ENCODE measurements at places on chromosomes 1 and 21. TPM values are rescaled to one million over a fixed set of nuclear protein-coding genes. Genes with fewer than 3 reads are reported as not detected.

Gene IGSF5
- total RNA-seq: not detected

Gene STUM
- not detected for total RNA-seq

Gene EFNA3
- total RNA-seq: 4.0 TPM

Gene NPPB
- 0.13 TPM for total RNA-seq

Gene TSSK3
- not detected for total RNA-seq

Gene MPZ
- total RNA-seq: not detected

Gene KCNE2
- total RNA-seq: not detected

Gene GJA9
- total RNA-seq: 0.08 TPM
